ENCODE measurements at places on chromosomes 2 and 18.

DNA sequence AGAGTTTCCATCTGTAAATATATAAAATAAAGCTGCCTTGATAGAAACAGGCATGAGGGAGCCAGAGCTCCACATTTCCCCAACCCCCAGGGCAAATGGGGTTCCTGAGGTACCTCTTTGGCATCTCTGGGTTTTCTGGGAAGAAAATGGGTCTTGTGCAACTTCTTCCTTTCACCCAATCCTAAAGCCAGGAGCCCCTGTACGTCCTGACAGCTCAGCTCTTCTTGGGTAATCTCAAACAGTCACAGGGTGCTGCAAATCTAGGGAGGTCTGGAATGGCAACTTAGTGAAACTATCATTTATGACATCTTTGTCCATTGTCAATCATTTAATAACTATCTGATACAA lies 36.6 kb upstream of the STAT1 start:
- DNase-seq, result no peak

- DNase-seq, result peak; percentile 70
These were observed 102.9 kb downstream of the BCL2 start for GRCh38 chr18:63216516-63217311.

DNA sequence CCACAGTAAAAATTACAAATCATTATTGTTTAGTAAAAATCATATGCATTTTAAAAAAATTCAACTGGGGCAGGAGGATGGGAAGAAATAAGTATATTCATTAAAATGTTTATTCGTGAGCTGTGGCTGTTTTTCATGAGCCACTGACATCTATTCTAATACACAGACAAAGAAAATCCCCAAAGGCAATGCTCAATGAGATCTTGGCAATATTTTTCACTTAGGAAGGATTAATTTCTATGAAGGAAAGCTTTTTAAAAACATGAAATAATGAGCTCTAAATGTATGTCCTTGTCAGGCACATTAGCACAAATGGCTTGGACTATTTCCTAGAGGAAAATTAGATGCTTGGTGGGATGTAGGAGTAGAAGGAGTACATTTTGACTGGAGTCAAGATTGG lies 262.0 kb upstream of the MMADHC start:
- DNase-seq, result no peak

- no peak for DNase-seq
These were observed 249.4 kb downstream of the GRB14 start for GRCh38 chr2:164371916-164372315.

DNA sequence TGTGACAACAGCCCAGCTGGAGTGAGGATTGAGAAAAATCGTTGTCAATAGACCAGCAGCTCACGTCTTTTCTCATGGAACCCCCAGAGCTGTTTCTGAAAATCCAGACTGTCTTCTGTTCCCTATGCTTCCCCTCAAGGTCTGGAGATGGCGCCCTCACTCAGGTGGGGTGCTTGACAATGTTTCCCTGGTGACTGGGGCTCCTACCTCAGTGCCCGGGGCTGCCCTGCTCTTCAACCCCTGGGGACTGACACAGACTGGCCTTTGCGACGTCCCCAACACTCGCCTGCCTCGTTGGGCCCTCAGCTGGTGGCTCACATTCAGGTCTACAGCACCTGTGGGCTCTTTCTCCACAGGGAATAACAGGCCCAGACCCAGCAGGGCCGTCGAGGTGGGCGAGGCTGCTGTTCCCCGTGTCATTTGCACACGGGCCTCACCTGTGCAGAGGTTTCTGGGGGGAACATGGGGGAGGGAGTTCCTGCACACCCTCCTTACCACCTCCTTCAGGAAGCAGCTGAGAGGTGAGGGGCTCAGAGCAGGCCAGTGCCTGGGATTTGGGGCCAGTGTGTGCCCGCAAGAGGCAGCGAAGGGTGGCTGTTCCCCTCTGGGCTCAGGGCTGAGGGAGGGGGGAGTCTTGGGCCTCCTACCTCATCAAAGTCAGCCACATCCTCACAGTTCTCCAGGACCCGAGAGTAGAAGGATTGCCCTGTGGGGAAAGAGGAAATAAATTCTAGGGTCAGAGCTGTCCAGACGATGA lies 59.3 kb upstream of the OTOF start:
- DNase-seq, result no peak

- no peak for DNase-seq
These were observed 7.7 kb downstream of the EVX2 start for GRCh38 chr2:176076063-176076462.

DNA sequence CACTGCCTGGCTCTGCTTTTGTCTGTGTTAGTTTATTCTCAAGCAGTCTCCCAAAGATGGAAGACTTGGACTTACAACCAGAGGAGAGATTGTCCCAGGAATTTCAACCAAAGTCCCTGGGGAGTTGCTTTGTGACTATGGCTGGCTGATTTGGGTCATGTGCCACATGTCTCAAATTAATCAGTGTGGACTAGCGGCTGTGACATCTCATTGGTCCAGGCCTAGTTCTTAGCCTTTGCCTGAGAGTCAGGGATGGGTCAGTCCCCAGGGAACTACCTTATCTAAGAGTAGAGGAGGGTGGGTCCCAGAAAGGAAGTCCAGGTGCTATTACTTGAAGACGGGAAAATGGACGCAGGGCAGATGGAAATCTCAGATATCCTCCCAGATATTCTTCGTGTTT lies 217.1 kb downstream of the ACKR3 start:
- DNase-seq, result no peak

DNA sequence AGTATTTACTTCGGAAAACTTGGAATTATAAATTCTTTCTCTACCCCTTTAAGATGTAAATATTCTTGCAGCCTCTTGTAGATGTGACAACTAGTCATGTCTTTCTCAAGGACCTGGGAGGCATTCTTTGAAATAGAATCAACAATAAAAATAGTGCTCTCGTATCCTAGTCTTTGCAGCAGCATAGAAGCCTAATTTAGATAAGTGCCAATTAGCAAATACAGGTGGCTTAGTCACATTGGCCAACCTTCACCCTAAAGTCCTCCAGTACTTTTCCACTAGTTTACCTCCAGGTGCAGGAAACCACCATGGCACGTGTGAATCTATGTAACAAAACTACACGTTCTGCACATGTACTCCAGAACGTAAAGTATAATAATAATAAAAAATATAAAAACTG lies 3.5 kb upstream of the ZSWIM2 start:
- no peak for DNase-seq

DNA sequence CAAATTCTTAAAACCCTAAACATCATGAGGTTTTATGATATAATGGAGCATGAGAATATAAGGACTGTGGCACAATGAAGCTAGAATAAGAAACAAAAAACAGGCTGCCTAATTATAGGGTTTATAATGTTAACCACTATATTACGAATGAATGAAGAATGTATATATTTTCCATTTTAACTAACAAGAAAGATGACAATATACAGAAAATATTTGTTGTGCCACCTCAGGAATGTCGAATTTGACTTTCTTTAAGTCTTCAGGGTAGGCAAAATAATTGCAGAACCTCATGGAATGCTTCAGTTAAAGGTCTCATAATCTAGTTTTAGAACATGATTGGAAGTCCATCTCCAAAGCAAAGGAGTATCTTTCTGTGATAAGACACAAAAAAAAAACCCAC lies 282.9 kb upstream of the SLC8A1 start:
- no peak for DNase-seq

GRCh38 chr2:232410238-232410900 lies 3.7 kb downstream of the ALPG start:
- DNase-seq, result no peak

- no peak for DNase-seq
These were observed 742 bp downstream of the RRM2 start for GRCh38 chr2:10123281-10123680.
